ENCODE measurements at places on chromosomes 6 and 20.

- no peak for DNase-seq
These were observed 180.5 kb downstream of the ADAT2 start for GRCh38 chr6:143270026-143270425.

DNA sequence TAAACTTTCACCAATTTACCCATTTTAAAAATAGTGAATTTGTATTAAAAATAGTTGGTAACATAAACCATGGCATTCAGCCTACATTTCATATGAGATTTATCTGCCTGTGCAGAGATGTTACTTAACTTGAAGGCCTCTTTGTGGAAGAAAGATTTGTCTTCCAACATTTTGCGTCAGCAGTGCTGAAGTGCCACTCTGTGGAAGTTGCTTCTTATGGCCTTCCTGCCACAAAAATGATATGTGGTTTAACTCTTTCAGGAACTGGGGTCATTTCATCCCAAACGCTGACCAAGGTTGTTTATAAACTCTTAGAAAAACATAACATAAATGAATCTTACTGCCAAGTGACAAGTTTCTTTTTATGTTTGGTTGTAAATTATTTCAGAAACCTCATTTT, 246.8 kb downstream of the ARID1B start:
- no peak for DNase-seq

- DNase-seq: no peak
These were observed 673.5 kb upstream of the AGPAT4 start for GRCh38 chr6:161947371-161947770.

GRCh38 chr20:58023346-58023745, 205.1 kb downstream of the ANKRD60 start:
- DNase-seq: no peak

- DNase-seq: no peak
These were observed 337 bp downstream of the ESF1 start for GRCh38 chr20:13784271-13784892.

DNA sequence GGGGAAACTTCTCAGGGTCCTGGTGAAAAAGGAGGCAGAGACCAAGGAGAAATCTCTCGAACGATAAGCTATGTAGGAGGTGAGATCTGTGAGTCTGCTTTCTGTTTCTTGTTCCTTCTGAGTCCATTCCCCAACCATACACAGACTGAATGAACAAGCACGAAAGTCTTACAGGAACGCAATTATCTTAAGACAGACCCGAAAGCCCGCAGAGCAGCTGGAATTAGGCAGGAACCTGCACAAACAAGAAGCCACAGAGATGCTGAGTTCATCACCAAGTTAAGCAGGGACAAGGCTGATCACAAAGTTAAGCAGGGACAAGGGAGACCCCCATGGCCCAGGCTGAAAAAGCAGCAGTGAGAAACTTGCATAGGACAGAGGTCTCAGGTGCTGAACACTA, 21.4 kb upstream of the NELFCD start:
- DNase-seq: no peak

- no peak for DNase-seq
These were observed 29.7 kb upstream of the POLR1H start for GRCh38 chr6:30031381-30031780.

Data from activated CD4-positive, alpha-beta T cell treated with anti-CD3 and anti-CD28 coated beads, Interleukin-2, Interleukin-6, amounts not matched to agents 100 ng/mL and 50 ng/mL, durations not matched to agents 16 hours and 8 hours (primary cell).